Hypothalamus (tissue), 51 donors: ENCODE measurements at places on chromosomes 3 and 15.

DNA sequence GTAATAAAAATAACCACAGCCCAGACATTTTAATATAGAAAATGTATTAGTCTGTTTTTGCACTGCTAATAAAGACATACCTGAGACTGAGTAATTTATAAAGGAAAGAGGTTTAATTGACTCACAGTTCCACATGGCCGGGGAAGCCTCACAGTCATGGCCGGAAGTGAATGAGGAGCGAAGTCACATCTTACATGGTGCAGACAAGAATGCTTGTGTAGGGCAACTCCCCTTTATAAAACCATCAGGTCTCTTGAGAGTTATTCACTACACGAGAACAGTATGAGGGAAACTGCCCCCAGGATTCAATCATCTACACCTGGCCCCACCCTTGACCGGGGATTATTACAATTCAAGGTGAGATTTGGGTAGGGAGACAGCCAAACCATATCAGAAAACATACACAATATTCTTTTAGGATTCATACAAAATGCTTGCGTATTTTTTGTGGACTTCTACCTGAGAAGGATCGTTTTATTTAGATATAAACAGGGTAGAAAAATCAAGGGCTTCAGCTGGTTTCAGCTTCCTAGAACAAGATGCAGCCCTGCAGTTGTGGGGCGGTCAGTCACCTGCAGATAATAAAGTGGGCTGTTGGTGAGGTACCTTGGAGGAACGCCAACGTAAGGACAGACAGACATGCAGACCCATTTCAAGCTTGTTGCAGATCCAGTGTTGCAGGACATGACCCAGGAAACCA, 101.9 kb downstream of the TNIK start:
- no peak for DNase-seq

GRCh38 chr3:119294696-119295671, 801 bp downstream of the ARHGAP31 start:
- DNase-seq, result peak; percentile 68

GRCh38 chr15:38991701-38992100, 427.1 kb upstream of the RASGRP1 start:
- no peak for DNase-seq

DNA sequence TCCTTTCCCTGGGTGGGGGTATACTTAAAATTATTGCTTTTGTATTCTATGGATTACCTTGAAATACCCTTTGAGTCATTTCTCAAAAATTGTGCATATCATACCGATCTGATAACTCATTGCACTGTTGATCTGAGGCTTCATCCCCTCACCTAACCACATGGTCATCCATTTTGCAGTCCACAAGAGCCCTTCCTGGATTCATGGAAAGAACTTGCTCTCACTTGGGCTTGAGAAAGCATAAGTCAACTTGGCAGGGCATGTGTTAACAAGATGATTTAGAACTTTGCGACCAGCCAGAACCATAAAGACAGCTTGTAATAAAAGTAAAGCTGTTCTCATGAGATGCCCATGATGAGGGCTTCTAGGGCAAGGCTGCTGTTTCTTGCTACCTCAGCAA, 22.2 kb downstream of the MME start:
- no peak for DNase-seq

DNA sequence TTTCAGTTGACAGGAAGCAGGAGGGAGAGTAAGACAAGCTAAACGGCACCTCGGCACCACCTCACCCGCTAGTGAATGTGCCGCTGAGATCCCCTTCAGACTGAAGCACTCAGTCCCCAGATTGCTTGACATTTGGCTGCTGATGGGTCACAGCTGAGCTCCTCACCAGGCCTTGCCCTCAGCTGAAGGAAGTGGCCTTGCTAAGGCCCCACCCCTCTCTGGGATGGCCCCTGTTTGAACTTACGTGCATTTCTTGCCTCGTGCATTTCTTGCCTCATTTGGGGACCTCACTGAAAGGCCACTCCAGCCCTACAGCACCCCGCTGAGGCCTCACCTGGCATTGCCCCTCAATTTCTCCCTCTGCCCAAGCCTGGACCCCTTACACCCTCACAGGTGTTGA, 39.8 kb downstream of the EOGT start:
- no peak for DNase-seq

DNA sequence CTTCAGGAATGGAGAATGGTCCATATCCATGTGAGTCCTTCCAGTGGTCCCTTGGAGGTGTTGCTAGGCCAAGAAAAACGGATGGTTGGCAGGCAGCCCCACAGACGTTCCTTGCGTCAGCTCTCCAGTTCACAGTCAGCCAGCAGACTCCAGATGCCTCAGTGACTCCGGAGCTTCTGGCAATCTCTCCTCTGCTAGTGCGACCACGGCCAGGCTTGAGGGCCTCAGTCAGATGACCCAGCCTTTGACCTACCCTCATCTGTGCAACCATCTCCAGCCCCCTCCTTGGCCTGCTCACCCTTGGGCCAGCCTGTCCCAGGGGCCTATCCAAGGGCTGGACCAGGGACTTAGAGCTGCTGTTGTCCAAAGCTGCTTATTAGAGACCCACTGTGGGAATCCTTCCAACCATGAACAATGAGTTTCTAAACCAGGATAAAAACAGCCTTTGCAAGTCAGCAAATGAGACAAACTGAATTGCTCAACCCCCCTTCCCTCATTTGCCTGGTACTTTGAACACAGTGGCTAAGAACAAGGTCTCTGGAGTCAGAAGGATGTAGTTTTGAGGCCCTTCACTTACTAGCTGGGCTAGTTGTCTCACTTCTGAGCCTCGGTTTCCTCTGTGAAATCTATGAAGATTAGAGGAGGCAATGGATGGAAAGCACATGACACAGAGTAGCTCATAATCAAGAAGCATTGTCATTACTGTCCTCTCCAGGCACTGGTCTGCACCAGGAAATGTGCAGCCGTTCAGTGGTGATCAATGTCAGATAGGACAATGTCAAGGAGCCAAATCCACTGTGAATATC, 44.8 kb downstream of the ANP32A start:
- DNase-seq, result peak; percentile 60

DNA sequence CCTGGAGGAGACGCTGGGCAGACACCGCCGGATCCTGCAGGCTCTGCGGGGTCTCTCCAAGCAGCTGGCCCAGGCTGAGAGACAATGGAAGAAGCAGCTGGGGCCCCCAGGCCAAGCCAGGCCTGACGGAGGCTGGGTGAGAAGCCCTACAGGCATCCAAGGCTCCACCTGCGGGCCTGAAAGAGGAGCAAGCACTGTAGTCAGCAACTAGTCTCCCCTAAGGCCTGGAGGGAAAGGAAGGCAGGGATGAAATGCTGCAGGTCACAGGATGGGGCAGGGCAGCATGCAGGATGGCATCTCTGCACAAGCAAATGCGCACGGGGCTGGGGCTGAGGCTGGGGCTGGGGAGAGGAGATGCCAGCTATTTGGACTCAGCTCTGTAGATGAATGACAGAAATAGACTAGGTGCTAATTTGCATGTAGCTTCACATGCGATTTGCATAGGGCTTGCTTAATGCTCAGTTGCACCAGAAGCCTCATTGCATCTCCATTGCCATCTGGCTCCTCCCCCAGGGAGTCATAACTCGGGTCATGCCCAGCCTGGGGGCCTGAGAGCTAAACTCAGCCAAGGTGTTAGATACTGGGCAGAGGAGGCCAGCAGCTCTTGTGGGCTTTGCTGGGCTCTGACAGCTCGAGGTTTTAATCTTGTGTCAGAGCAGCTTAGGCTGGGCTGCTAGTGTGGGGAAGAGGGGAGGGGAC, 5.2 kb upstream of the CPLX3 start:
- no peak for DNase-seq
